ENCODE measurements at places on chromosomes 2 and 18.

GRCh38 chr2:226184940-226185615 lies 614.5 kb downstream of the IRS1 start:
- DNase-seq, result no peak

GRCh38 chr2:81324046-81324445 lies 1019.5 kb upstream of the LRRTM1 start:
- no peak for DNase-seq

DNA sequence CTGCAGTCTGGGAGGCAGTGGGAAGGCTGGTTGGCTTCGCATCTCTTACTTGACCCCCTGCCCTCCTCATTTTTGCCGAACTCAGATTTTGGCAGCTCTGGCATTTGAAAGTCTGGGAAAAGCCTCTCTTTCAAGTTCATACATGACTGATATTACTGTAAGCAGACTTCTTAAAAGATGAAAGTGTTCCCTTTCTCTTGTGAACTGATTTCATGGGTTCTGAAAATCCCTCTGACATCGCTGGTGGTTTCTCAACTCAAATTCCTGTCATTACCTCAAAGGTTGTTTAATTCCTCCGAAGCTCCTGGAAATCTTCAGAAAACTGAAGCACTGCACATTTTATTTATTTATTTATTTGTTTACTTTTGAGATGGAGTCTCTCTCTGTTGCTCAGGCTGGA lies 16.9 kb upstream of the SLC38A11 start:
- no peak for DNase-seq

DNA sequence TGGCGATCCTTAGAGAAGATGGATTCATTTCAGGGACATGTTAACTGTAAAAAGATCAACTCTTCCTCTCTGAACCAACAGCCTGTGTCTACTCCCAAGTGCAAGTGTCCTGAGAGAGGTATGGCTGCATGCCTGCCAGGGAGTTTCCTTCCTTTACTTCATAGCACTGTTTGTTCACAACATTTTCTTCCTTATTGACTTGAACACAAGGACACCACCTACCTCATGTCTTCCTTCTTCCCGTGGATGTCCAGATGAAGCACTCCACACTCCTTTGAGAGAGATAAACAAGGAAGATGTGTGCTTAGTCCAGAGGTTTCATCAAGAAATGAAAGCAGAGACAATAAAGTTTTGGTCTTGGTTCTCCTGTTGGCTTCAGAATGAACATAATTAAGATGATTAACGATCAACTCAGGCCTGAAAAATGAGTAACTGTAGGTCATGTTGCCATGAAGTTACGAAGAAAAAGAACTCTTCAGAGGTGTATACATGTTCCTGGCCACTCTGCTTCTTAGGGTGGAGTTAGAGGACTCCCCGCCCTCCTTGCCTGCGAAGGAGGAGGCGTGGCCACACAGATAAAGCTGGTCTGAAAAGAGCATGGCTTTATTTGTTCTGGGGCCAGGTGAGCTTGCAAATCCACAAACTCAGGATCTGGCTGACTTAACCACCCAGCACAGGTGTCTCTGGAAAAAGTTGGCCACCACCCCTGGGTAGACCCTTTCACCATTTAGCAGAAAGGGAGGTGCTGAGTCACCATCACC lies 155.0 kb upstream of the KCTD1 start:
- no peak for DNase-seq

DNA sequence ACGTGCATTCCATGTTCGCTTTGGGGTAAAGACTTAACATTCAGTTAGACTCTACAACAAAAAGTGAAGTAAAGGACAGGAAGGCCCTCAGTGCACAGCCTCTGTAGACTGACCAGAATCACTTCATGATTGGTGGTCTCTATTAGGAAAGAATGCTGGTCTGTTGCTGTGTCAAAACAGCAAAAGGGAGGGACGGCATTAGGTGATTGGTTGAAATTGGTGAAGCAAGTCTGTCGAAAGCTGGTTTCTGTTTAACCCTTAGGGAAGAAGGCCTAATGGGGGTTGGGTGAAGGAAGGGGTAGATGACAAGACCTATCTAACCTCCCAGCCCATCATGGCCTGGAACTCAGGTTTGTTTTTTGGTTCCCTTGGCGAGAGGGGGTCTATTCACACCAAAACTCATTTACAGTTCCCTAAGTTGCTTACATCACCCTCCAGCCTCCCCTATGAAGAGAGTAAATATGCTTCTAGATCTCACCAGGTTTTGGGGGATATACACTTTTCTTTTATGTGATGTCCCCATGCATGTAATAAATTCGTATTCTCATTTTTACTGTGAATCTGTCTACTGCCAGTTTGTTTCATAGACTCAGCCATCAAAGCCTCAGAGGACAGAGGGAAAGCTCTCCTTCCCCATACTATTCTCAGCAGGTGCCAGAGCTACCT lies 65.6 kb downstream of the TMEM17 start:
- no peak for DNase-seq

GRCh38 chr2:105237045-105237765 lies 4.3 kb upstream of the GPR45 start:
- DNase-seq, result no peak

DNA sequence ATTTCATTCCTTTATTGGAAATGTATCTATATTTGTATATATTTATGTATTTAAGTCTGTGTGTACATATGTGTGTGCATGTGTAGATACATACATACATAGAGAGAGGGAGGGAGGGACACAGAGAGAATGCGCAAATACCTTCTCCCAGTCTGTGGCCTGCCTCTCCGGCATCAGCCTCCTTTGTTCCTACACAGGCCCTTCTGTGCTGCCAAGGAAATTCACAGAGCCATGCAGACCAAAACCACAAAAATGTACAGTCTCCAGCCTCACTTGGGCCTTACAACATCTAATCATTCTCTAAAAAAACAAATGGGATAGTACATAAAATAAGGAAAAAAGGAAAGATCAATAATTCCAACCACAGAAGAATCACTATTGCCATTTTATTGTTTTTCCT lies 8.8 kb upstream of the CRACDL start:
- DNase-seq, result no peak

DNA sequence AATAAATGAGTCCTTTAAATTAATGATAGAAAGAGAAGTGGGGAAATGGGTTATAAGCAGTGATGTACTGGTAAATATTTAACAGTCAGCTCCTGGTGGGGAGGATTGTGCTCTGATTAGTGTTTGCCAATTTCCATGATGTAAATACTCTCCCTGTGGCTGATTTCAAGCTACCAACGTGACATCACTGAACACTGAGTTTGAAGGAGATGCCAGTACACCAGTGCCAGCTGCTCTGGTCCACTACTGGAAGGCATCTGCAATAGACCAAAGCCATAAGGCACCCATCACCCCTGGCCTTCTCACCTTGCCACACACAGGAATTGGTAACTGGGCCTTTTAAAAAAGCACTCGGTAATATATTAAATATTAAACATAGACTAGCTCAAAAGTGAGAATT lies 77.7 kb downstream of the TGOLN2 start:
- no peak for DNase-seq

GRCh38 chr2:202307690-202308089 lies 42.1 kb downstream of the NOP58 start:
- no peak for DNase-seq

- DNase-seq, result no peak
Measured at GRCh38 chr2:42895791-42896135, 103.4 kb upstream of the HAAO start.

GRCh38 chr2:73937103-73937885 lies 10.6 kb downstream of the DGUOK start:
- no peak for DNase-seq

DNA sequence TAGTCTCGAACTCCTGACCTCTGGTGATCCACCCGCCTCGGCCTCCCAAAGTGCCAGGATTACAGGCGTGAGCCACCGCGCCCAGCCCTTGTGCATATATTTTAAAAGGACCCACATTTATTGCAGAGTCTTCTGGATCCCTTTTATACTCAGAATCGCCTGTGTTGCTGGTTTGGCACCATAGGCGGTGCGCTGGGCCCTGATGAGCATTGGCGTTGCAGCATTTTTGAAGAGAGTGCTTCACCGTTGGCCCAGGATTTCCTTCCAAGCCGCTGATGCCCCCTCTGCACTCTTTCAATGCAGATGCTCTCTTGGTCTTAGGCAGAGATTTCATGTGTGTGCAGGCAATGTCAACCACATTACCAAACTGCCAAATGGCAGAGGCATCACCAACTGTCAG lies 13.5 kb upstream of the TFCP2L1 start:
- DNase-seq, result no peak

DNA sequence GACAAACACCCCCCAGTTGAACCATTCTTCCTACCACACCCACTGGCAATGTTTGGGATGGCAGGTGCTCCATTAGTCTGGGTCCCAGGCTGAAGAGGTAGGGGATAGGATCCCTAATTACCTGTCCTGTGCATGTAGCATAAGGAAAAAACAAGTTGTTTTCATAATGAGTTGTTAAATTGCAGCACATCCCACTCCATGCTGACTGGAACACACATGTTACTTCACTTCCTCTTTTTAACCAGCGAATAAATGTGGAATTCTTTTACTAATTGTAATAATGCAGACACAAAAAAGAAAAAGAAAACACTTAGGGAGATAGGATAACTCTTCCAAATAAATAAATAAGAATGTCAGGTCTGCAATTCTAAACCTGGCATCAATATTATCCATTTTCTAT lies 11.8 kb upstream of the CBLN2 start:
- DNase-seq, result no peak

- DNase-seq, result no peak
Measured at GRCh38 chr2:169200756-169201155, 131.4 kb downstream of the DHRS9 start.

DNA sequence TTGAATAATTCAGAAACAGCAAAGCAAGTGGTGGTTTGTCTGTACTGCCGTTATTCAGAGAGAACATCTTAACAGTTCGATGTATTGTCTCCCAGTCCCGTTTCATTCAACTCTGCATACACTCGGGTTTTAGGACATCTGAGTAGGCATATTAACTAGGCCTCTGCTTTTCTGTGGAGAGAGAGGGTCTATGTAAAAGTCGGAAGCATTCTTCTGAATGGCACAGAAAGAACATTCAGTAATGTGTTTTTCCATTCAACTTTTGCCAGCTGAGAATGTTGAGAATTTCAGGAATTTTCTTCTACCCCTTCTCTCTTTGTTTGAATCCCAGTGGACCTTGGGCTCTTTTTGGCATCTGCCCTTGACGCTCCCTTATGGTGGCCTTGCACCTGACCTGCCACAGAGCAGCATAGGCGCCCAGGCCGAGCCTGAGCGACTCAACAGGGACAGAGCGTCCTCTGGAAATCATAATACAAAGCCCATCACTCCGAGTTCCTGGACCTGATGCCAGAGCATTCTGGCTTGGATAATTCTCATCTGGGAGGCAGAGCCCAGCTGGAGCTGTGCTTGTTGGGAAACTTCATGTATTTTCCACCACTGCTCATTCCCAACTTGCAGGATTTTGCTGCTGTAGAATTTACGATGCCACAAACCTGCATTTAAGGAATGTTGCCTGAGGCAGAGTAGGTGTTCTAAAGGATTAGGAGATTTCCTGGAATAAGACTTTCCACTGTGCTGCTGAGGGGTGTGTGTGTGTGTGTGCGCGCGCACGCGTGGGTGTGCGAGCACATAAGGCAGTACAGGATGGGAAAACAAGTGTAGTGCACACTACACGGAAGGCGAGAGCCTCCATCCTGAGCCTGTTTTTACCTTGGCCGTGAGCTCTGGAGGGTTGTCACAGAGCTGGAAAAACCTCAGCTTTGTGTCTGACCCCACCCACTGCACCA lies 77.2 kb upstream of the TXNDC2 start:
- no peak for DNase-seq

GRCh38 chr18:46877329-46877987 lies 39.8 kb downstream of the PIAS2 start:
- DNase-seq, result no peak

GRCh38 chr2:144426981-144427479 lies 92.9 kb downstream of the ZEB2 start:
- DNase-seq, result no peak

GRCh38 chr18:48757367-48757766 lies 193.4 kb downstream of the SMAD7 start:
- no peak for DNase-seq

GRCh38 chr2:48272199-48272598 lies 257.8 kb upstream of the STON1 start:
- DNase-seq, result no peak

- no peak for DNase-seq
Measured at GRCh38 chr2:188875104-188875503, 99.1 kb upstream of the COL3A1 start.

DNA sequence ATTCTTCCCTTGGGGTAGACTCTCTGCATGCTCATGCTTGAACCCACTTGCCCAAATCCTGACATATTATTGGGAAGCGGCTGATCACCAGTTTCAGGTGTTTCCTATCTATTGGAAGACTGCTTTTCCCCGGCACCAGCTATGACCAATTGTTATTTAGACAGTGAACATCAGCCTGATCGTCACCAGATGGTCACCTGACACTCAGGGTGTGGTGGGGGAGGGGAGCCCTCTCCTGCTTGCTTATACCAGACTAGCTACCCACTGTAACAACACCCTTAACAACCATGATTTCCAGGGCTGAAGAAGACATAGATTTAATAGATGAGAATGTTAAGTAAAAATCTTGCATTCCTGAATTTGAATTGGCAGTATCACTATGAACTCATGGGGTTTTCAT lies 44.3 kb downstream of the RBM43 start:
- DNase-seq, result no peak

- no peak for DNase-seq
Measured at GRCh38 chr18:35122586-35123224, 81.5 kb downstream of the MAPRE2 start.

DNA sequence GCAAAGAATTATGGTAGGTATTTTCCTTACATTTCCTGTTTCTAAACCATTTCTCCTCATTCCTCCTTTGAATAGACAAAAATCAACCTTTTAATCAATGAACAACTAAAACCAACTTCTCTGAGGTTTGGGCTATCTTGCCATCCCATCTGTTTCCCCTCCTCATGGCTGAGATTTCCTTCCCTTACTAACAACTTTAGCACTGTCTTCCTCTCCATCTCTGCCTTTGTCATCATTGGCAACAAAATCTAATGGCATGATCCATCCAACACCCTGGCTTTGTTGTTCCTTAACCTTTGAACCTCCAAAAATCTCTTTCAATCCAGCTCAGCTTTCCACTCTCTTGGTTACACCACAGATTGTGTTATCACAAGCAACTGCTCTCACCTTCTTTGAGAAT lies 95.3 kb upstream of the FAM136A start:
- no peak for DNase-seq

DNA sequence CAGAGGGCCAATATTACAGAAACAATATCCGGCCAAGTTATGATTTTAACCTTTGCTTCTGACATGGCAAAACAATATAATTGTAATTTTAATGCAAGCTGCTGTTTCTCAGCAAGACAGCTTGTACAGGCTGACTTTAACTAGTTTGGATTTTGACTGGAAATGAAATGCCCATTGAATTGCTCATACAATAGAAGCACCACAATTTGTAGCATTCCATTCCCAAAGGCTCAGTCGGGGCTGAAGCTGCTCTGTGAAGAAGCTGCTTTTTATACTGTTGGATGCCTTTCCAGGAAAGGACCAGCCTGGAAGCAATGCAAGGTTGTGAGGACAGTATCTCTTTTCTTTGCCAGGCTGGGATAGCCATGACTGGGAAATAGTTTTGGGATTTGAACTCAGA lies 677.0 kb upstream of the FANCL start:
- no peak for DNase-seq

Measured in NCI-H1417 treated with DMSO at 0.1 percent for 48 hours (cell line).